Activated naive CD4-positive, alpha-beta T cell treated with anti-CD3 and anti-CD28 coated beads for 36 hours (primary cell): ENCODE measurements at places on chromosomes 6 and 20.

GRCh38 chr6:169895926-169896761, 144.7 kb downstream of the ERMARD start:
- DNase-seq, result no peak

DNA sequence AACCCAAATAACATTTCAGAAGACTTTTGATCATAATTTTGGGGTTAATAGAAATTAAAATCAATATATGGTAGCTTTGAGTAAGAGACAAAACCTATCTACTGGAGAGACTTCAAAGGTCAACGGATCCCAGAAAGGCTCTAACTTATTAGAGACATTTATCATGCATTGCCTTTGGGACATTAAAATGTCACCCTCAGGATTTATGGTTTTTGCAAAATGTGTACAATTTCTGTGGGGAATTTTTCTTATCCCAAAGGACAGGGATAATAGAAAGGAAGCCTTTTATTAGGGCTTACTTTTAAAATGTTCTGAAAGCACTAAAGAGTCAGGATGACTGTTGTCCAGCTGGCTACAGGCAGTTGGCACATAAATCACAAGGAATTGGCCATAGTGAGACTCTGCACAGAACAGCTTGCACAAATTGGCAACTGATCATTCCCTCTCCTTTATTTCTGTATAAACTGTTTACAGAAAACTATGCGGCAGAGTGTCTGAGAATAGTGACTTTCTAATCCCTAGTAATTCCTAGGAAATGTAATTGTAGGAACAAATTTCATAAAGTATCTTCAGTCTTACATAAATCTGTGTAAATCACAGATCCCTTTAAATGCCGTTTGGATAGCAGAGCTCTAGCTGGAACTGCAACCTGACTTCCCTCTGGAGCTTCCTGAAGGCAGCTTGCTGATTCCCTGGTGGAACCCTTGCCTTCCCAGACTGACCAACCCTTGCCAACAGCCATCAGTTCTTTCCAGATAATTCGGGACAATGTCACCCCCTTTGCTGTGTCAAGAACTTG, 201.1 kb upstream of the PREP start:
- DNase-seq, result no peak

DNA sequence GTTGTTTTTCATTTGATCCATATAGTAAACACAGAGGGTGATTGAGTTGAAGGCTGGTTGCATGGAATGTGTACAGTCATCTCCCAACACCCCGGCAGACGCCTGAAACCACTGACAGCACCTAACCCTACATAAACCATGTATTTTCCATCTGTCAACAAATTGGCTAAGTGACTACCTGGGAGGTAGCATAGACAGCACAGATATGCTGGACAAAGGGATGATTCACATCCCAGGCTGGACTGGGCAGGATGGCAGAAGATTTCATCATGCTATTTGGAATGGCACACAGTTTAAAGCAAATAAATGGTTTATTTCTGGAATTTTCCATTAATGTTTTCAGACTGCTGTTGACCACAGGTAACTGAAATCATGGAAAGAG, 4.4 kb upstream of the VIP start:
- no peak for DNase-seq

- no peak for DNase-seq
Observed at GRCh38 chr20:24816431-24816830, 132.6 kb upstream of the CST7 start.

DNA sequence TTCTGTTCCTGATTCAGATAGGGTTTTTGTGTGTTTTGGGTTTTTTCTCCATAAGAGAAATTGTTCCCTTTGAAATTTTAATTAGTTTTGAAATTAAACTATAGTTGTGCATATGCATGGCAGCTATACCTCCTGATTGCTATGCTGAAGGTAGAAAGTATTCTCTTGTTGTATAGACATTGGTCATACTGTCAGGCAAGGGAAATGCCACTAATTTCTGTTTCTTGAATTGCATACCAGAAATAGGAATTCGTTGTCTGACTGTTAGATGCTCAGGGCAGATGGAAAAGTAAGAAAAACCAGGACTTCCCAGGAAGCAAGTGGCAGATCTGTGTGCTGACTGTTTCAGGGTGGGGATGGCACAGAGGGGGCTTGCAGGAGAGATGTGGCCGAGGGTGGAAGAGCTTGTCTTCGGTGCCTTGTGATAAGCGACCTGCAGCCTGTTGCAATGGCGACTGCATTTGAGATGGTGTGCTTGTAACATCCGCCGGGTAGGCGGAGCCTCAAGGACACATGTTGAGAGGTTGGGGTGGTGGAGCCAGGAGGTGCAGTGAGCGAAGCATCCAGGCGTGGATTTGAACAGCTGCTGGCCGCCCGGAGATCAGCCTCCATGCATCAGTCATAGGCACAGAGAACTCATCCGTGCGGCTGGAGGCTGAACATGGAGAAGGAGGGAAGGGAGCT, 42.8 kb downstream of the RREB1 start:
- no peak for DNase-seq

DNA sequence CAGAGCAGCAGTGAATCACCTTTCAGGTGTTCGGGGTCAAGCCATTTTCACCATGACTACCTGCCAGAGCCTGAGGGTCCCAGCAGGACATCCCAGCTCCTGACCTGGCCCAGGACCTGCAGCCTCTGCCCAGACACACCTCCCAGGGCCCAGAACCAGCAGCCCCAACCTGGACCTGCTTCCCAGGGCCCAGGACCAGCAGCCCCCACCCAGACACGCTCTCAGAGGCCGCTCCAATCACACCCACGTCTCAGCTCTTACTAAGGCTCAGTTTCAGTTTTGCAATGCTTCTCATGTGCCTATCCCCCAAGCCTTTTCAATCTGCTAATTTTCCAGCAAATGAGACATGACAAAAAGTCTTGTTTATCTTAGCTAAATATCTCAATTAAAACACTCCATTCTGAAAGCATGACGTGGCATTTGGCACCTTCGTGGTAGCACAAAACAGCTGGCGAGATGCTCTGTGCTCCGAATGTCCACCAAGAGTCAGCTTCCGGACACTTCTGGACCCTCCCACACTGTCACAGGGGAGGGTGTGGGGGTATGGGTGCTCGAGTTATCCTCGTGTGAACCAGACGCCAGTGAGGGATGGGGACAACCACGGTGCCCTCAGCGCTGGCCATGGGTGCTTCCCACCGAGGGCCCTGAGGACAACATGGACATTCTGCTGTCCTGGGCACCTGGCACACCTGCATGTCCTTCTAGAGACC, 253.2 kb downstream of the DLL1 start:
- DNase-seq, result no peak

- DNase-seq, result no peak
Observed at GRCh38 chr6:108123946-108124345, 41.9 kb upstream of the NR2E1 start.

- DNase-seq, result no peak
Observed at GRCh38 chr6:7390226-7390878, 744 bp downstream of the RIOK1 start.

GRCh38 chr20:61295682-61296628, 43.9 kb downstream of the CDH4 start:
- DNase-seq, result no peak

- DNase-seq, result no peak
Observed at GRCh38 chr6:22024973-22025467, 271.8 kb downstream of the PRL start.

DNA sequence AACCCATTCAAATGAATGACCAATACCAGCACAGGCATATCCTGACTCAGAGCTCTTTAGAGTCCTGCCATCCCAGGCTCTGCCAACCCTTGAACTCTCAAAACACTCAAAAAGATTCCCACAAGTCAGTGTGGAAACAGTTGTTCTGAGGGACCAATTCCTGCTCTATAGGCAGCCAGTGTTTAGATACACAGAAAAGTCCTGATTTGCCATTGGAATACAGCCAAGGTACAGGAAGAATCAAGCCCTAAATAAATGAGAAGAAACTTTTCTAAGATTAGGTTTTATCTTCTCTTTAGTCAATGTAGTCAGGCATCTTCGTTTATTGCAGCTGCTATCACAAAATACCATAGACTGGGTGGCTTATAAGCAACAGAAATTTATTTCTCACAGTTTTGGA, 626.8 kb upstream of the ARID1B start:
- no peak for DNase-seq

- no peak for DNase-seq
Observed at GRCh38 chr6:79796197-79796596, 151.2 kb downstream of the ELOVL4 start.

DNA sequence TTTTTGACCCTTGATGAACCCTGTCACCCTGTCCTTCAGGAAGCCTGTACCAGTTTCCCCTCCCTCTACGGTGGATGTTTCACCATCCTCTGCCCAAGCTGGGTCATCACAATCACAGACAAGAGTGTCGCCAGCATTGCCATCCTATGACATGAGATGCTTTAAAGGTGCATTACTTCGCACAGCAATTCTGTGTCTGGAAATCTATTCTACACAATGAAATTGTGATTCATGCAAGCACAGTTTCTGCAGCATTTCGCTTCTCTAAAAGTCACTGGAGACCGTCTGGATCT, 2.5 kb upstream of the ULBP2 start:
- no peak for DNase-seq

- no peak for DNase-seq
Observed at GRCh38 chr6:142857233-142857761, 87.7 kb downstream of the HIVEP2 start.

DNA sequence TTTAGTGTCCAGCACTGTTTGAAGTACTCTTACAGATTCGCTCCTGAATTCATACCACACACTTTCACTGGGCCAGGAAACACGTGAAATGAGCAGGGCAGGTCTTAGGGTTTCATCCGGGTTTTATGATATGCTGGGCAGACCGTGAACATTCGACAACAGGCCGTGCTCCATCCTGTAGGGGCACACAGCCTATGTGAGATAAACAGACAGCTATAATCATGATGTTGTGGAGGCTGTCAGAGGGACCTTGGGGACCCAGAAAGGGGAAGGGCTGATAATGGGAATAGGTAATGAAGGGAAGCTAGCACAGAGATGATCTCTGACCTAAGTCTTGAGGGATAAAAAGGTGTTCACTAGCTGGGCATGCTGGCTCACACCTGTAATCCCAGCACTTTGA, 110.4 kb downstream of the RIN2 start:
- DNase-seq, result no peak

- no peak for DNase-seq
Observed at GRCh38 chr6:166514196-166514595, 72.3 kb downstream of the RAMACL start.

GRCh38 chr20:37280403-37280802, 9.1 kb upstream of the MANBAL start:
- DNase-seq, result no peak

DNA sequence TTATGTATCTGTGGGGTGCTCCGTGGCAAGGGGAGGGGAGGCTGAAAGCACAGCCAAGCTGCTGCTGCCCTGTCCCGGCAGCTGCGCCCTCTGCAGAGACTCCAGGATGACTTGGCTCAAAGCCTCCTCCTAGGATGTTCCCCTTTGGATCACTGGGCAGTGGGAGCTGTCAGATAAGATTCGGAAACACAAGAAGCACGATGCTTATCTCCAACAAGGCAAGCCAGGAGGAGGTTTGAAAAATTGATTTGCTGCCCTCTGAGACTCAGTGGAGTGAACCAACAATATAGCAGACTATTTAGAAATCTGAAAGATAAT, 776.4 kb downstream of the C6orf118 start:
- no peak for DNase-seq

DNA sequence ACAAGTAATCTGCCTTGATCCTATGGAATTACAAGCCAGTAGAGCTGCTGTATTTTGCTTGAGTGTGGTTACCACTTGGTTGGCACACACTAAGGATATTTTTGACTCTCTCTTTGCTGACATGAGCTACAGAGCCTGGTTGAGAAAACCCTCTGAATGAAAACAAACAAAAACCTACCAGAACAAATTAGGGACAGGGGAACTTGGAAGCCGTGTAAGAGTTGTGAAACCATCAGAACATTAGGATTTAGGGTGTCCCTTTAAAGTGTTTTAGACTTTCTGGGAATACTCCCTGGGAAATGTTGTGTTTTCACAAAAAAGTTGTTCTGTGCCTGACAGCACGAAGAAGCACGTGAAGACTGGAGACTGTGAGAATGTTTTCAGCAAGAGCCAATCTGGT, 20.5 kb upstream of the PDE7B start:
- no peak for DNase-seq

GRCh38 chr20:22536956-22537756, 47.2 kb downstream of the FOXA2 start:
- DNase-seq, result no peak

GRCh38 chr6:111823831-111824607, 49.2 kb downstream of the FYN start:
- DNase-seq, result no peak

- no peak for DNase-seq
Observed at GRCh38 chr20:32056708-32057483, 4.9 kb downstream of the HCK start.

- DNase-seq, result no peak
Observed at GRCh38 chr6:144161975-144162374, 11.7 kb downstream of the STX11 start.

GRCh38 chr20:37479266-37479665, 41.8 kb upstream of the NNAT start:
- no peak for DNase-seq

DNA sequence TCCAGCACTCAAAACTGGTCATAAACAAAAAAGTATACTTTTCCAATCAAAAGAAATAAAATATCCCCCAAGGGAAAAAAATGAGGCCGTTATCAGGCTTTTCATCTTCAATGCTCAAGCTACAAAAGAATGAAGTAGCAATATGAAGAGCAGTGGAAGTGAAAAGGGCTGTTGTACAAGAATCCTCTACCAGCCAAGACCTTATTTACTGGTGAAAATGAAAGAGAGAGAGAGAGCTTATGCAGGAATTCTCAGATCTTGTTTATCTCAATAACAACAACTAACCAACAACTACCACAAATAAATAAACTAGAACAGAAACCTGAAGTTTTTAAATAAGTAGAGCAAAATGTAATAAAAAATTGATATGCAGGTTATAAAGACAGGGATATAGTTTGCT, 400.6 kb downstream of the HDGFL1 start:
- DNase-seq, result no peak

- DNase-seq, result no peak
Observed at GRCh38 chr20:38065764-38066375, 32.3 kb downstream of the RPRD1B start.

GRCh38 chr20:8568075-8568474, 436.0 kb downstream of the PLCB1 start:
- DNase-seq, result no peak

- DNase-seq, result peak; percentile 47
Observed at GRCh38 chr6:33277663-33278391, 904 bp downstream of the B3GALT4 start.
